ENCODE measurements at places on chromosomes 13 and 19.
A peak's percentile ranks its signal among the peaks of the same experiment; 100 is the strongest.

DNA sequence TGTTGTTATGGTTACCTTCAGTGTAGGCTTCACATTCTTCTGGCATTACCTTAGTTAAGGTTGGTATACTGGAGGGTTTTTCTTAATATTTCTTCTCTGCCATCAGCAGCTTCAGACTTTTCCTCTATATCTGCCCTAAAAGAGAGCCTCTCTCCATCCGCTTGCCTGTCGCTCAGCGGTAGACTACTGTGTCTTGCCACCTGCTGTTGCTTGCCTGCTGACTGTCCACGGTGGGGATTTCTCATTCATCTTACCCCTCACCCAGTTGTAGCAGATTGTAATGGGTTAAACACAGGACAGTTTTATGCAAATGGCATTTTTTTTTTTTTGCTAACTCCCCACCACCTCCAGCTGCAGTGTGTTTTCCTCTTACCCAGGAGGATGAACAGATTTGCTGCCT, 577.2 kb downstream of the SLITRK5 start:
- DNase-seq = no peak

- no peak for DNase-seq
Measured at GRCh38 chr13:35485424-35485823, 8.9 kb upstream of the MAB21L1 start.

GRCh38 chr13:49062297-49062896, 86.7 kb downstream of the FNDC3A start:
- no peak for DNase-seq

GRCh38 chr19:35755550-35756376, 1.1 kb downstream of the HSPB6 start:
- DNase-seq = no peak

DNA sequence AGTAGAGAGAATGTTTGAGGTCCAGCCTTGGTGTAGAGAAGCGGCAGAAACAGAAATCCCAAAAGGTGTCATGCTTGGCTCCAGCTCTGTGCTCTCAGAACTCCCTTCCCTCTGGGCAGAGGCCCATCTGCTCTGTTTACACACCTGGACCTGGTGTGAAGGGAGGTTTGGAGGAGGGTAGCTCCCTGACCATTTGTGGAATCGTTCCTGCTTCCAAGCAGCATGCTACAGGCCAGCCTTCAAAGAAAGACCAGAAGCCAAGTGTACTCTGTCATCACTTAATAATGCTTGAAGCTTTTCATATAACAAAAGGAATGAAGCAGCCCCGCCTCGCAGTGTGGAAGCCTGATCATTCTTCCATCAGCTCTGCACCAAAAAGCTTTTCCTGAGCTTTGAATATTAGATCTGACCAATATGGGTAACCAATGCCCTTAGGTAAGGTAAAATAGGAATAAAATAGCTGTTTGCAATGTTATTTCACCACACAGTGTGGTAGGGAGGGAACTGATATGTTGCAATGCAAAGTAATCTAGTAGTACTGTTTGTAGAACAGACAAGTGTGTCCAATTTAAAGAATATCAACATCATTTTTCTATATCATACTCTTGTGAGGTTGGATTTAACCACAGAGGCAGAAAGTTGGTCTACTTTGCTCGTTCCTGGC, 63.3 kb downstream of the ZIC5 start:
- no peak for DNase-seq

DNA sequence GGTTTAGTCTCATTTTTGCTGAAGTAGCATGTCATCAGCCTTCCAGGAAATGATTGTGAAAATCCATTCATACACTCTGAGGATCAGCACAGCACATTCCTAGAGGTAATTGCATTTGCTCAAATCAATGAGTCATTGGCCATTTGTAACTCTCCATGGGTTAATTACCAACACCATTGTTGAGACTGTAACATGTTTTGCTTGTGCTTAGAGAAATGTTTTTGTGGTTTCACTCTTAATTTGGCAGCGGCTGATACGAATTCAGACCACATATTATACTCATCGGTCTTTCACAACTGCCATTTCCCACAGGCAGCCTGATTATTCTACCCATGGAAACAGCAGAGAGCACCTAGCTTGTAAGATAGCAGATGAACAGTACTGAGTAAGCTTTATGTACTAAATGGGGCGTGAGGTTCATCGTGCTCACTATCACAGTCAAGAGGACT, 110.3 kb downstream of the NHLRC3 start:
- DNase-seq = peak; percentile 68

- DNase-seq = no peak
Measured at GRCh38 chr19:53818756-53819155, 5.4 kb downstream of the NLRP12 start.

DNA sequence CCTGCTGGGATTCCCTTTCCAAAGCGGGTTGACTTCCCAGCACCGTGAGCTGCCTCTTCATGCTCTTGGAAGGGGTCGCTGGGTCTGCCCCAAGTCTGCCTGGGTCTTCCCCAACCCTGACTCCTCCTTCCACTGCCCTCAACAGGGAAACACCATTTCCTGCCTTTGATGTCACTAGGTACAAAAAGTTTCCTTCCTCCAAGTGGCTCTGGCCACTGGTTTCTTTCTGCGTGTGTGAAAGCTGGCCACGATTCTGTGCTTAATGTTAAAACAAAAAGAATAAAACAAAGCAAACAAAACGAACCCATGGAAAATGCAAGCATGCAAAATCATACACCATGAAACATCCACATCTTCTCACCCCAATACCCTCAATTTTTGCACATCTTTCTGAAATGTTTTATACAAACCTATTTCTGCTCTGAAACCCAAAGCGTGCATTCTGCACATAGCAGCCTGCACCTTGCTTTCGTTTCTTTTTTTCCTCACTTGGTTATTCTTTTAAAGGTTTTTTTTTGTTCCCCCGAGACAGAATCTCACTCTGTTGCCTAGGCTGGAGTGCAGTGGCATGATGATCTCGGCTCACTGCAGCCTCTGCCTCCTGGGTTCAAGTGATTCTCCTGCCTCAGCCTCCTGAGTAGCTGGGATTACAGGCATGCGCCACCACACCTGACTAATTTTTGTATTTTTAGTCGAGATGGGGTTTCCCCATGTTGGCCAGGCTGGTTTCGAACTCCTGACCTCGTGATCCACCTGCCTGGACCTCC, 12.5 kb upstream of the TNFSF9 start:
- no peak for DNase-seq

DNA sequence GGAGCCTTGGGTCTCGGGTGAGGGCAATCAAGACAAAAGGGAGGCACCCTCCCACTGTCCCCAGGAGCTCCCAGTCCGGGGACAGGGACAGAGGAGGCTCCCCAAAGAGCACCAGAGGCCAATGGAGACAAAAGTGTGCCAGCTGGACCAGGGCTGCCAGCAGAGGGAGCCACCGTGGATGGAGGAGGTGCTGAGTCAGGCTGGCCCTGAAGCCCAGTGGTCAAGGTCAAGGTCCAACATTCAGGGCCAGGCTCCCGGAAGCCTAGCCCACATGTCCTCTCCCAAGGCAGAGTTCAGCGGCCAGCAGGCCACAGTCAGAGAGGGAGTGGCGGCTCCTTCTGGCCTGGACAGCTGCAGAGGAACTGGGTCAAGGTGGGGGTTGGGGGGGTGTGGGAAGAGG, 8.4 kb downstream of the COL5A3 start:
- DNase-seq = no peak

- no peak for DNase-seq
Measured at GRCh38 chr13:44371421-44371820, 2.2 kb upstream of the SERP2 start.
